Astrocyte of the hippocampus (primary cell): ENCODE measurements at places on chromosomes 1 and 21.

DNA sequence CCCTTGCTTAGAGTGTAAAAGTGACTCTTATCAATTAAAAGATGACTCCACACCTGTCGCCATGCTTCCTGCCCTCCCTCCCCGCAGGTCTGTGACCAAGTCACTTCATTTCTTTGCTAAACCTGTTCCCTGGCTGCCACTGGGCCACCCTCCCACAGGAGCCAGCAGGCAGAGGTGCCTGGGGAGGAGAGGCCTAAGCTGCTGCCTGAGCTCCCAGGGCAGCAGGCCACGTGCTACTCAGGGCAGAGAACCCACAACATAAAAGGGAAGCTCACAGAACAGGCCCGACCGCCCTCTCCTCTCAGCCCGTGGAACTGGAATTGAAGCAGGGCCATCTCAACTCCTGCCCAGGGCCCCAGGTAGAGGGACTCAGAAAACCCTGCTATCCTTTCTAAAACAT lies 4.9 kb downstream of the C1orf198 start:
- no peak for DNase-seq

DNA sequence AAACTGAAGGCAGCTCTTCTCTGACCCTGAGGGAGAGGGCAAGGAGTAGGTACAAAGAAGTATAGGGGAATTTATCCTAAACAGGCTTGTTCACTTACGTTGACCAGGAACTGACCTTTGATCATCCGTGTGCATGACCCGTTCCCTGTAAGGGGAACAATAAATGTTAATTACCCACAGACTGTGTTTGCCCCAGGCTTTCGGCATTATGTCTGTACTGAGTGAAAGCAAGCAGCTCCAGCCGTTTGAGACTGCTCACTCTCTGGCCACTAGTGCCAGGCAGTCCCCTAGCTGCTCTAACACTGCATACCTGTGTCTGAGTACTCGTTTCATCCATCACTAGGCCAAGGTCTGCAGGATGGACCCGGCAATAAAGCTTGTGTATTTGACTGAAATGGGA lies 1365.3 kb downstream of the NCAM2 start:
- DNase-seq: no peak

DNA sequence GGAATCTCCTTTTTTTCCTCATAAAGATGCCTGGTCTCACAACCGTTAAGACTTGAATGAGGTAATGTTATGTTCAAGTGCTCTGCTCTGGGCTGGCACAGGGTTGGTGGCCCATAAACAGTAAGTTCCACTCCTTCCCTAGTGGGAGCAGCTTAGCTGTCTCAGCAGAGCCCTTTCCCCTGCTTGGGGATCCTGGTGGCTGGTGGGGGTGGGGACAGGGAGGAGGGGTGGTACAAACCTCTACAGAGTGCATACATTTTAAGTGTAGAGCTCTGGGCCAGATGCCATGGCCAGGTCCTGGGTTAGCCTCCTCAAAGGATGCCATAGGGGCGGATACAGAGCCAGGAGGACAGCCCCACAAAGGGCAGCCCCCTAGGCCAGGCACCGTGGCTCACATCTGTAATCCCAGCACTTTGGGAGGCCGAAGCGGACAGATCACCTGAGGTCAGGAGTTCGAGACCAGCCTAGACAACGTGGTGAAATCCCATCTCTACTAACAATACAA lies 20.7 kb upstream of the PADI1 start:
- no peak for DNase-seq

DNA sequence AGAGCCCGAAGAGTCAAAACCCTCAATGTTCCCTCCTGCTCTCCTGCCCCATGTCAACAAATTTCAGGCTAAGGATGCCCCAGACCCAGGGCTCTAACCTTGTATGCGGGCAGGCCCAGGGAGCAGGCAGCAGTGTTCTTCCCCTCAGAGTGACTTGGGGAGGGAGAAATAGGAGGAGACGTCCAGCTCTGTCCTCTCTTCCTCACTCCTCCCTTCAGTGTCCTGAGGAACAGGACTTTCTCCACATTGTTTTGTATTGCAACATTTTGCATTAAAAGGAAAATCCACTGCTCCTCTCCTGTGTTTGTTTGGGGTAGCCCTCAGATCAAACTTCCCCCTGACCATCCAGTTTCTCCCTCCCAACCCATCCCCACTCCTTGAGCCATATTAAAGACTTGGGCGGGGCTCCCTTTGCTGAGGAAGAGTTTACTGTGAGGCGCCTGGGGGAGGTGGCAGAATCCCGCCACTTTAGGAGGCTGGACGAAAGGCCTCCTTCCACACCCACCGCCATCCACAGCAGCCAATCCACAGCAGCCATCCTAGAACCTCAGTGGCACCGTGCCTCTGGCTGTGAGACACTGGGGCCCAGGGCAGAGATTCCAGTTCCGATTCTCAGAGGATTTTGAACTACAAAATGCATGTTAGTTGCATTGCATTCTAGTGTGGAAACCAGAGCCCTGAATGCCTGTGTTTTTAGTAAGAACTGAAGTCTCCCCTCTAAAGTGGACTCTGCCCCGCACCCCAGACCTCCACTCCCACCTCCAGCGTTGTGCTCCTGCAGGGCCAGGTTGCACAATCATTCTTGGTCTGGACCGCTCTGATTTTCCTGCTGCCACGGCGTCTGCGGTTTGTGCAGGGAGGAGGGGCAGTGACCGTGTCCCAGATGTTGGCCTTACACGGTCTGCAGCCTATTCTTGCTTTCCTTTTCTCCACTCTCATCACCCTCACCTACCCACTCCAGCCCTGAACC lies 3.0 kb downstream of the OLFML3 start:
- peak; percentile 44 for DNase-seq

DNA sequence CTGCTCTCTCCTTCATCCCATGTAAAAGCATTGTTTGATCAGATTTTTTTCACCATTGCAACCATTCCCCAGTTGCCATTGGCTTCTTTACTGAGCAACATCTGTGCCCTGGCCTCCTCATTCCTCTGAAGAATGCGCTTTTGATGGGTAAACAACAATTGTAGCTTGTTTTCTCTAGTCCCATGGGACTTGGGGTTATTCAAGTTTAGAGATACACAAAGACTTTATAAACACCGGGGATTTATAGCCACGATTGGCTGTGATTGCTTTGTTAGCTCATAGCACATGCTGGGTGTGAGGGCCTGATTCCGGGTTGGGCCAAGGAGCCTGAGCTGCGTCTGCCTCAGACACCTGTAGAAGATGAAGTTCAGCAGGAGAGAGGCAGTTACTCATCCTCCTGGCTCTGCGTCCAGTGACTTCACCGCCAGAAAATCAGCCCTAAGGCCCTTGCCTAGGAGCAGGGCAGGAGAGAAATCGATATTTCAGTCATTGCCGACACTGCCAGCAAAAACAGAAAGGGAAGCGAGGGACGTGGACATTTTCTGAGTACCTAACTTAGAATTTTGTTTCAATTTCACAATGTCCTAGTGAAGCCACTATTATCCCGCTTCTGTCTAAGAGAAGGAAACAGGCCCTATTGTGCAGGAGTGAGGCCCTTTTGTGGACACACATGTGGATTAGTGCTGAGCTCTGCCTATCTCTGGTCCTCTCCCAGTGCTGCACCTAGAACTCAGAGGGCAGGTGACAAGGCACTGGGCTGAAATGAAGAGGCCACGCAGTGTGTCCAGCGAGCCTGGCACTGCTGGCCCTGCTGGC lies 159.8 kb upstream of the USP24 start:
- DNase-seq: no peak

- DNase-seq: no peak
Observed at GRCh38 chr1:162150112-162150511, 80.6 kb downstream of the NOS1AP start.

DNA sequence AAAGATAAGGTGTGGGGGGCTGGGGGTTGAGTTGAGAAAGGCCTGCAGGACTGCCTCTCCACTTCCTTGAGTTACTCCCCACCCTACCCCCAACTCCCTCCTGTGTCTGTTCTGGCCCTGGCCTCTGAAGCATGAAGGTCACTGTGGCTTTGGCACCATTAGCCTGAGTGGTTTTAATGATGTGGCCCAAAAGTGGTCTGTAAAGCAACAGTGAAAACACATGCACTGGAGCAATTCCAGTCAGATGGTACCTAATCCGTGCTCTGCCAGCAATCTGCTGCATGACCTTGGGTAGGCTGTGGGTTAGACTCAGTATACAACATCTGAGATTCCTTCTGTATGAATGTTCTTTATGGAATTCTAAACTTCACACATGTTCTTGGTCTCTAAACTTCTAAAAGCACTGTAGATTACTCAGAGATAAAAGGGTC lies 86.5 kb upstream of the ATP1A1 start:
- DNase-seq: peak; percentile 14

DNA sequence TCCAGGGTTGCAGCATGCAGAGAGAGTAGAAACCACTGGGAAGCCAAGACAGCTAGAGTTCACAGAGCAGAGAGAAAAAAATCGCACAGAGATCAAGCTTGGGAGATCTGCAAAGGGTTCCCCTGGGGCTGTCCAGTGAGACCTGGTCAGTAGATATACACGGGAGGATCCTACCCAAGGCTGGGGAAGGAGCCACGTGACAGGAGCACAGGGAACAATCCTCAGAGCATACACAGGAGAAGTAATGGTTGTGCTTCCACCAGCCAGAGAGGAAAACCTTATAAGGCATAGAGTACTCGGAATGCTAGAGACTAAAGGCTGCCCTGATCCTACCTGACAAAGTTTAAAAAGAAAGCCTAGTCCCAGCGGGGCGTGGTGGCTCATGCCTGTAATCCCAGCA lies 53.9 kb downstream of the GABPA start:
- no peak for DNase-seq

DNA sequence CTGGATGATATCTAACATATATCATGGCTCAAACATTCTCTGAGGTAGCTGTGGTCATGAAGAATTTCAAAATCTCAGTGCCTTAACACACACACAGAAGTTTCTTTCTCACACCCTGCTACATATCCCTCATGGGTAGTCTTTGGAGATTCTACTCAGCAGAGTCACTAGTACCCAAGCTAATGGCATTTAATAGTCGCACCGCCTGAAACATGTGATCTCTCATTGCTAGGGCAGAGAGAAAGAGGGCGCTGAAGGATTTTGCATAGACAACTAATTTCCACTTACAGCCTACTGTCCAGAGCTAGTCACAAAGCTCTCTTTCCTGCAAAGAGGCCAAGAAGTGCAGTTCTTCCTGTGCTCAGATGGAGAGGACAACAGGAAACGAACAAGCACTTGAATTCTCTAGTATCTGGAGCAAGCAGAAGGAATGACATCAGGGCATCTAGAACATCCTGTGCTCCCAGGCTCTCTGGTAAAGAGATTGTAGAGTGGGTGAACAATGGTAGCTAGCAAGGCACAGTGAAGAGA lies 183.4 kb upstream of the PTBP2 start:
- peak; percentile 58 for DNase-seq

- DNase-seq: no peak
Observed at GRCh38 chr21:38474124-38474523, 24.2 kb downstream of the ERG start.

GRCh38 chr1:199859491-199859933 lies 168.0 kb upstream of the NR5A2 start:
- peak; percentile 7 for DNase-seq

GRCh38 chr1:28592321-28593071 lies 431 bp downstream of the RAB42 start:
- peak; percentile 38 for DNase-seq

GRCh38 chr1:33607444-33608005 lies 135.1 kb downstream of the ZSCAN20 start:
- no peak for DNase-seq

GRCh38 chr1:164836614-164837018 lies 277.6 kb downstream of the PBX1 start:
- peak; percentile 22 for DNase-seq

GRCh38 chr1:215679231-215679630 lies 112.1 kb downstream of the KCTD3 start:
- DNase-seq: no peak

DNA sequence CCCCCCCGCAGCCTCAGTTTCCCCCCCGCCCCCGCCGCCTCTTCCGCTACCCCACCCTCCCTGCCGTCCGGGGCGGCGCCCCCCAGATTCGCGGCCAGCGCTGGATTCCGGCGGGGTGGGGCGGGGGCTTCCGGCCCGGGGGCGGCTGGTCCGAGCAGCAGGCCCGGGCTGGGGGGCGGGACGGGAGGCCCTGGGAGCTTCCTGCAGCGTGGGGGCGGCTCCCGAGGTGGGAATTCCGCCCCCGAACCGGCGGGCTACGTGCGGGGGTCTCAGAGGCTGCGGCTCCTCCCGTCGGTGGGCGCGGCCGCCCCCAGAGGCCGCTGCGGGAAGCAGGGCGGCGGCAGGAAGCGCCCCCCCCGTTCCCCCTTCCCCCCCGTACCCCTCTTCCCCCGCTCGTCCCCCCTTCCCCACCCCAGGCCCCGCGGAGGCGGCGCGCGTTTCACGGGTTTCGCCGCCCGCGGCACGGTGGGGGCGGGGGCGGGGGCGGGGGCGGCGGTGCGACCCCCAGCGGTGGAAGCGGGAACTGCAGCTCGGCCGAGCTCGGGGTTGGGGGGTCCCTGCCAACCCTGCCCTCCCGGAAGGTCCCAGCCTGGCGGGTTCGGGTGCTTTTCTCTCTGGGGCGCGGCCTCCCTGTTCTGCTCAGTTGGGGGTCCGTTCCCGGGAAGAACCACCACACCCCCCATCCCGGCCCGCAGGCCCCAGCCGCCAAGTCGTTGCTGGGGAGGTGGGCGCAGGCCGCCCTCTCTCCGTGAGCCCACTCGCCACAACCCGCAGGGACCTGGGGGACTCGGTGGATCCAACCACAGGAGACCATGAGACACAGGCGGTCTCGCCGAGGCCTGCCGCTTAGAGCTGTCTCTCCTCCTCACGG lies 76.3 kb downstream of the MORN1 start:
- DNase-seq: peak; percentile 73

DNA sequence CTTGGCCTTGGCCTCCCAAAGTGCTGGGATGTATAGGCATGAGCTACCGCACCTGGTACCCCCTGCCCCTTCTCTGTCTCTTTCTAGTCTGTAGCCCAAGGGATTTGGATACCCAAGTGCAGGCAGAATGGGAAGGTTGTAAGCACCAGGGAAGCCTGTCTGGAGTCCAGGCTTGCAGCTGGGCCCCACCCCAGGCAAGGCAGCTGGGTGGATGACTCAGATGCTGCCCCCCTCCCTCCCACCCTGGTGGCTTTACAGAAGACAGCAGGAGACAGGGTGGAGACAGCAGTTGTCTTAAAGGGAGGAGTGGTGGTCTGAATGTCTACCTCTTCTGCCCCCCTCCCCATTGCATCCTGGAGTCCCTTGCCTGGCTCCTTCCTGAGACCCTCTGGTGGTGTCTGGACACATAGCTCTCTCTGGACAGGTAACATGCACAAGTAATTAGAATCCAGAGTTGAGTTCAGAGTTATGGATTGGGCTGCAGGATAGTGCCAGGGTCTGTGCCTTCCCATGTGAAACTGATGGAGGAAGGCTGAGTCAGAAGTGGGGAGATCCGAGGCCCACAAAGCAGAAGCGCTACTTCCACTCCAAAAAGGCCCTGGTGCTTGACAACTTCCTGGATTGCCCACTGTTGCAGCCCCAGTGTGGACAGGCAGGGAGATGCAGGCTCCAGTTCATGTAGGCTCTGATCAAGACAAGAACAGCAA lies 5.1 kb downstream of the LMNA start:
- DNase-seq: peak; percentile 74

- peak; percentile 70 for DNase-seq
Observed at GRCh38 chr1:240242601-240243144, 151.0 kb downstream of the FMN2 start.

DNA sequence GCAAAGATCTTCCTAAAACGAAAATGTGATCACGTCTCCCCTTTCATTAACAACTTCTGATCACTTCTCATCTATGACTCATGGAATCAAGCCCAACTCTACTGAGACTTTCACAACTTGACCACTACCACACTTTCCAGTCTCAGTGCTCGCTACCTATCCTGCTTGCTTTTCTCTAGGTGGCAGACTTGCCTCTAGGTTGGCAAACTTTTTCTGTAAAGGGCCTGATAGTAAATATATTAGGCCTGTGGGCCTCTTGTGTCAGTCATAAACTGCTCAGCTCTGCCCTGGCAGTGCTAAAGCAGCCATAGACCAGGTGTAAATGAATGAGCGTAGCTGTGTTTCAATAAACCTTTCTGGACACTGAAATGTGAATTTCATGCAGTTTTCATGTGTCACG lies 21.5 kb upstream of the HMGB4 start:
- DNase-seq: no peak
